GM13976 (cell line): ENCODE measurements at places on chromosomes 1 and 21.

DNA sequence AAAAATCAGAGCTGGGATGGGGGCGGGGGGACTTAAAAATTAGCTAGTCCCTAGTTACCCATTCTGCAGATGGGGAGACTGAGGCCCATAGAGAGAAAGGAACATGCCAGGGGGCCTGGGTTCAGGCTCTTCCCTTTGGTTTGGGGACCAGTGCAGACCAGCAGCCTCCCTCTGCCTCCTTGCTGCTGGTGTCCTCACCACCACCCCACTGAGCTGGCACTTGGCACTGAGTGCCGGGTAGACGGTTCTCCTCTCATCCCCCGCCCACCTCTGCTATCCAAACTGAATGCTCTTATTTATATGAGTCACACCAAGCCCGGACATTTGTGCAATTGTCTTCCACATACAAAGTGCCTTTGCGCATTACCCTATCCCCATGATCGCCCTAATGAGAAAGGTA lies 39.2 kb downstream of the CAMK2N1 start:
- no peak for DNase-seq

DNA sequence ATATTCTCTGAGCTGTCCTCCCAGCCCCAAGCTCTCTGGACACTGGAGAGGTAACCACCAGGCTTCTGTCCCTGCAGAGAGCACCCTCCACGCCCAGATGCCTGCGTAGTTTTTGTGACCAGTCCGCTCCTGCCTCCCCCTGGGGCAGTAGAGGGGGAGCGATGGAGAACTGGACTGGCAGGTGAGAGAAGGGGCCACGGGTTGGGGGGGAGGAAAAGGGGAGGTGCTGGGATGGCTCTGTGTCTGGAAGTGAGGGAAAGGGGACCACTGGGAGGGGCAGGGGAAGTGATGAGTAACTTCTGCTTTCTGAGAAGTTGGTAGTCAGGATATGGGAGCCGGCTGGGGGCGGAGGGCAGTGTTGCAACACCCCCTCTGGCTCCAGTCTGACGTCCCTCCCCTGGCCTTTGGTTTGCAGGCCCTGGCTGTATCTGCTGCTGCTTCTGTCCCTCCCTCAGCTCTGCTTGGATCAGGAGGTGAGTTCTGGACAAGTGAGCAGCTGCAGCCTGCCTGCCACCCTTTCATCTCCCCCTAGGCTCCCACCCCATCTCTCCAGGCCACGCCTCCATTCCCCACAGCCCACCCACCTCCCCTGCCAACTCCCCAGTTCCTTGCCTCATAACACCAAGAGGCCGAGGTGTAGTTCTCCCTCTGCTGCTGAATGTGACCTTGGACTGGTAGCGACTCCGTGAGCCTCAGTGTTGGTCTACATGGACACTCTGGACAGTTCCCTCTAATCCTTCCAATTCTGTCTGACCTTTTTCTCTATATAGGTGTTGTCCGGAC lies 3.1 kb downstream of the ADAMTSL4 start:
- no peak for DNase-seq

DNA sequence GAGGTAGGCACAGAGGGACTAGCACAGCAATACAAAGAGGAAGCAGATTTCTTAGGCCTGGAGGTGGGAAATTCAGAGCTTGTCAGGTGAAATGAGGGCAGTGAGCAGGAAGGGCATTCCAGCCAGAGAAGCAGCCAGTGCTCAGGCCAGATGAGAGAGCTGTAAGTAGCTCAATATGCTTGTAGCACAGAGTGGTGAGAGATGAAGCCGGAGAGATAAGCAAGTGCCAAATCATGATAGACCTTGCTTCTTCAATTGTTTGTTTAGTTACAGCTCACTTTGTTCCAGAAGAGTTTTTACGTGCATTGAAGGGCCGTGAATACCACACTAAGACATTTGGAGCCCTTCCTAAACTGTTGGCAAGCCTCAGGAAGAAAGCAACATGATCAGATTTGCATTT lies 42.0 kb upstream of the ADAMTS1 start:
- no peak for DNase-seq

GRCh38 chr1:235127203-235127602 lies 1.4 kb downstream of the TOMM20 start:
- no peak for DNase-seq

- no peak for DNase-seq
Observed at GRCh38 chr1:1091344-1092148, 17.4 kb upstream of the RNF223 start.

DNA sequence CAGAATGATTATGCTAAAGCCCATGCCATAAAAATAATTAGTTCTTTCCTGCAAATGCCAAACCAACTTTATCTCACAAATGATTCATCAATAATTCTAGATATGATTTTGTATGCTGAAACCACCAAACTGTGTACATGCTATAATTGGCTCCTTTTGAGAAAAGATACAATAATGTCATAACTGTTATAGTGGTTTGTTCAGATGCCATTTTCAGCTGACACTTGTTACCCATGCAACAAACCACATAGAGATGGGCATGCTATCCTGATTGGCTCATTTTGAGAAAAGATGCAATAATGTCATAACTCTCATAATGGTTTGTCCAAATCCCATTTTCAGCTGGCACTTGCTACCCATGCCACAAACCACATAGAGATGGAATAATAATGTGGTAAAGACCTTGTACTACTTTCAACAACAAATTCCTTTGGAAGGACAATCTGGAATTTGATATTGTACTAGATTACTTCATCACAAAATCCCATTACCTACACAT lies 283.8 kb downstream of the TPR start:
- DNase-seq: no peak

- DNase-seq: no peak
Observed at GRCh38 chr1:238677567-238677966, 708.8 kb upstream of the CHRM3 start.

- DNase-seq: no peak
Observed at GRCh38 chr21:33058957-33059356, 11.0 kb upstream of the OLIG1 start.

DNA sequence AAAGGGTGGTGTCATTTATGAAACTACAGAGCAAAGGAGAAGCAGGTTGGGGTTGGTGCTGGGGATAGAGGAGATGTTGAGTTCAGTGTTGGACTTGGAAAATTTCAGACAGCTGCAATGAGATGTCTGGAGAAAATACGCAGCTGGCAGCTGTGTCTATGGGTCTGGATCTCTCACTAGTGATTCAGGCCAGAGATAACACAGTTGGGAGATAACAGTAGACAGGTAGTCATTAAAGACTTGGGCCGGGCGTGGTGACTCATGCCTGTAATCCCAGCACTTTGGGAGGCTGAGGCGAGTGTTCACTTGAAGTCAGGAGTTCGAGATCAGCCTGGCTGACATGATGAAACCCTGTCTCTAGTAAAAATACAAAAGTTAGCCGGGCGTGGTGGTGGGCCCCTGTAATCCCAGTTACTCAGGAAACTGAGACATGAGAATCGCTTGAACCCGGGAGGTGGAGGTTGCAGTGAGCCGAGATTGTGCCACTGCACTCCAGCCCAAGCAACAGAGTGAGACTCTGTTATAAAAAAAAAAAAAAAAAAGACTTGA lies 2.5 kb upstream of the TFAP2E start:
- no peak for DNase-seq

- DNase-seq: no peak
Observed at GRCh38 chr1:198671136-198671535, 32.3 kb downstream of the PTPRC start.

DNA sequence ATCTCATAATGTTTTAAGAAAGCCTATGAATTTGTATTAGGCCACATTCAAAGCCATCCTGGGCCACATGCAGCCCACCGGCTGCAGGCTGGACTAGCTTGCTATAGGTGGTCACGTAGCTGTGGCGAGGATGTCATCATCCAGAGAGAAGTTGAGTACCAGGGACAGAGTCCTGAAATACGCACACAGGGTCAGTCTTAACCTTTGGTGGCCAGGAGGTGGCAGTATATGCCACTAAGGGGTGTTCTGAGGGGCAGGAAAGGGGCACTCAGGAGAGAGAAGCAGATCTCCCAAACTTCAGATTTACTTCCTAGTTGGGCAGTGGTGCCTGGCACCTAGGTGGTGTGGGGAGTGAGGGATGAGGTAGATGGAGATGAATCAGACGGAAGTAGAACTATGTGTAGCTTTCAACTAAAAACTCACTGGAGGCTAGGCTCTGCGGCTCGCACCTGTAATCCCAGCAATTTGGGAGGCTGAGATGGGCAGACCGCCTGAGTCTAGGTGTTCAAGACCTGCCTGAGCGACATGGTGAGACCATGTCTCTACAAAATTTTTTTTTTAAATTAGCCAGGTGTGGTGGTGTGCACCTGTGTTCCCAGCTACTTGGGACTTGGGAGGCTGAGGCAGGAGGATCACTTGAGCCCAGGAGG lies 16.3 kb upstream of the CDK18 start:
- DNase-seq: peak; percentile 82

DNA sequence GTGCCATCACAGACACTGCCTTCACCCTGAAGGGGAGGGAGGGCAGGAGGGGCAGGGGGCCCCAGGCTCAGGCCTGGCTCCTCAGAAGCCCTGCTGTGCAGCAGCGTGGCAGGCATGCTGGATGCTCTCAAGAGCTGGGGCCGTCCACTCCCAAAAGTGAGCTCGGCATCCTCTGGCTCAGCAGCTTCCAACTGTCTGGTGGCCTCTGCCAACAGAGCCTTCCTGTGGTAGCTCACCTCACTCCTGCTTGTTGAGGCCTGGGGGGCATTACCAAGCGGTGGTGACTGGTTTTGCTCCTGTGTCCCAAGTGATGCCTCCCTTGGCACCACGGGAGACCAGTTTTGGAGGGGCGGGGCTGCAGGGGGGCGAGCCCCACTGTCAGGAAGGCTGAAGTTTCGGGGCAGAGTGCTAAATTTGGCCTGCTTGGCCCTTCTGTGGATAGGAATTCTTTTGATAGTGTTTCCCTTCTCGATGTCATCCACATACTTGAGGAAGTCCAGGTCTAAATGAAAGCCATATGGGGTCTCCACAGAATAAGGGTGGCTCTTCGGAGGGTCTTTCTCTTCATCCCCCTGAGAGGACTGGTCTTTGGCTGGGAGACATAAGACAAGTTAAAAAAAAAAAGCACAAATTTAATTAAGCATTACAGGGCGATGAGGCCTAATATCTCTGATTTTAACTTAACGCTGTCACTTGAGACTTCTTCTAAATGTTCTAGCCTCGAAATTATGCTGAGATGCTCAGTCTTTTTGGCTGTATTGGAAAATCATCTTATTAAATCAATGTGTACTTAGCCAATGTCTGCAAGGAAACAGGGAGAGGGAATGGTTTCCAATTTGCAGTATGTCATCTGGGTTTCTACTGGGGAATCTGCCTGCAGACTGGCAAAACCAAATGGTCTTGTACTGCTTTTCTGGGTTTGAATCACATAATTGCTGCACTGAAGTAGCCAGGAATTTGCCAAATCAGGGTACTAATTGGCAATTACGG lies 44.4 kb downstream of the KANK4 start:
- no peak for DNase-seq

DNA sequence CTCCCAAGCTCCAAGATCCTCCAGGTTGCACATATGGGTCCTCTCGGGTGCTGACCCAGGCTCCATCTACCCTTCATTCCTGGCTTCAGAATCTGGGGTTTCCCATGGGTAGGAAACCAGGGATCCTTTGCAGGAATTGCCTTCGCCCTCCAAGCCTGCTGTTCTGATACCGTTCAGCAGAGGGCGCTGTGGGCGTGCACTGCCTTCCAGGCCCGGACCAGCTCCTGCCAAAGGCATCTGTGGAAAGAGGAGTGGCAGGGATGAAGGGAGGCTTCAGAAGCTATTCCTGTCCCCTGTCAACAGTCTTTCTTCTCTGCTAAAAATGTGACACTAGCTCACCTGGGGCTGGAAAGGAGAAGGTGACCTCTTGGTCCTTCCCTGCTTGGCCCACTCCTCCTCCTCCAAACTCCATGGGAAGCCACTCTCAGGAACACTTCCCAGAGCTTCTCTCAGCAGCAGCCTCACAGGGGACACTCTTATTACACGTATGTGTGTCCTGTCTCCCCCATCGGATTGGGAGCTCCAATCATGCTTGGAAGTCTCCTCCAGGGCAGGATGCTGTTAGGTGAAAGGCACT lies 71.2 kb downstream of the VWA5B1 start:
- peak; percentile 56 for DNase-seq

DNA sequence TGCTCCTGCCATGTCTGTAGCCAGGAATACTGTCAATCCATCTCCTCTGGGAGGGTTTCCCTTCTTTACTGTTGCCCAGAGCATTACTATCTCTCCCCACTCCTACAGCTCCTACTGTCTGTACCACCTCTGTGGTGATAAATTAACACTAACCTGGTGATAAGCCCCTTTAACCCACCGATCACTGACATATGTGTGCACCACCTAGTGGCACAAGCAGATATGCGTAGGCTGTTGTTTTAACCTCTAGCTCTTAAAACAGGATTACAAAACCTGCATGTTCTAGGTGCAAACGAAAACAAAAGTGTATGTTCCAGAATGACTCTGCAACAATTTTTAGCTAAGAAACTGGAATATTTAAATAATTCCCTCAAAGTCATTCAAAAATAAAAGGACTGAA lies 93.9 kb upstream of the BEND5 start:
- DNase-seq: no peak

DNA sequence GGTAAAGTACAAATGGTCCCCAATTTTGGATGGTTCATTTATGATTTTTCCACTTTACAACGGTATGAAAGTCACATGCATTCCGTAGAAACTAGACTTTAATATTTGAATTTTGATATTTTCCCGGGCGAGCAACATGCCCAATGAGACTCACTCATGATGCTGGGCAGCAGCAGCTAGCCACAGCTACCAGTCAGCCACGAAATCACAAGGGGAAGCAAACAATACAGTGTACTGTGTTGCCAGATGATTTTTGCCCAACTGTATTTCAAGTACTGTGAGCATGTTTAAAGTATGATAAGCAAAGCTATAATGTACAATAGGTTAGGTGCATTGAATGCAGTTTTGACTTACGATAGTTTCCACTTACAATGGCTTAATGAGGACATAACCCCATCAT lies 266.8 kb downstream of the VAV3 start:
- no peak for DNase-seq

- no peak for DNase-seq
Observed at GRCh38 chr1:36446746-36447145, 3.5 kb downstream of the OSCP1 start.

DNA sequence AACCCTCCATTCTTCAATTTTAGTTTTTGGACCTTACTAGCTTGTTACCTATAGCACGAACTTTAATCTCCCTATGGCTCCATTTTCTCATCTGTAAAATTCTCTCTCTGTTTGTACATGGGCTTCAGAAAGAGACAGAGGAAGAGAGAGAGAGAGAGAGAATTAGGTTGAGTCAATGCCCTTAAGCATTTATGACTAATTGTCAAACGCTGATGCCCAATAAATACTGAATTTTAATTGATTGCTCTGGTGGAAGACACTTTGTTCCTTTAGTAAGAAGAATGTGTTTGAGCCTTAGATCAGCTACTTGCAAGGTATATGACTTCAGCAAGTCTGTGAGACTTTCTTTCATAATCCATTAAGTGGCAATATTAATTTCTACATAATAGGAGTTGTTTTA lies 743.1 kb upstream of the ADGRL4 start:
- DNase-seq: no peak
